COR-L47 (cell line): ENCODE measurements at places on chromosomes 5 and 9.

DNA sequence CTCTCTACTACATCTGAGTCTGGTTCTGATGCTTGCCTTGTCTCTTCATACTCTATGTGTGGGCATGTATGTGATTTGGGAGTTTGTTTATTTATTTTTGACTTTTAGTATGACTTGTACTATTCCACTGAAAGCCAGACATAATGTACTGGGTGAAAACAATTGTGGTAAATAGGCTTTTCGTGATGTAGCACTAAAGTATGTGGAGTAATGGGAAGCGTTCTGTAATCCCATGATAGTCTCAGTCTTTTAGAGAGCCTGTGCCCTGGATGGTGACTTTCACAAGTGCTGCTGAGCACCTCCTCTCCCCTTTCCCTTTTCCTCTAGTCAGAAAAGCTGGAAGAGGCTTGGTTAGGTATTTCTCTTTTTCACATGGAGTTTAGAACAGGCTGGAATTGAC is 85.8 kb upstream of the S1PR3 start:
- no peak for DNase-seq

- DNase-seq, result no peak
Observed at GRCh38 chr9:34311499-34312185, 17.4 kb downstream of the KIF24 start.

- no peak for DNase-seq
Observed at GRCh38 chr9:6944896-6945295, 187.1 kb downstream of the KDM4C start.

GRCh38 chr5:63070001-63070400 is 491.4 kb downstream of the LRRC70 start:
- no peak for DNase-seq

DNA sequence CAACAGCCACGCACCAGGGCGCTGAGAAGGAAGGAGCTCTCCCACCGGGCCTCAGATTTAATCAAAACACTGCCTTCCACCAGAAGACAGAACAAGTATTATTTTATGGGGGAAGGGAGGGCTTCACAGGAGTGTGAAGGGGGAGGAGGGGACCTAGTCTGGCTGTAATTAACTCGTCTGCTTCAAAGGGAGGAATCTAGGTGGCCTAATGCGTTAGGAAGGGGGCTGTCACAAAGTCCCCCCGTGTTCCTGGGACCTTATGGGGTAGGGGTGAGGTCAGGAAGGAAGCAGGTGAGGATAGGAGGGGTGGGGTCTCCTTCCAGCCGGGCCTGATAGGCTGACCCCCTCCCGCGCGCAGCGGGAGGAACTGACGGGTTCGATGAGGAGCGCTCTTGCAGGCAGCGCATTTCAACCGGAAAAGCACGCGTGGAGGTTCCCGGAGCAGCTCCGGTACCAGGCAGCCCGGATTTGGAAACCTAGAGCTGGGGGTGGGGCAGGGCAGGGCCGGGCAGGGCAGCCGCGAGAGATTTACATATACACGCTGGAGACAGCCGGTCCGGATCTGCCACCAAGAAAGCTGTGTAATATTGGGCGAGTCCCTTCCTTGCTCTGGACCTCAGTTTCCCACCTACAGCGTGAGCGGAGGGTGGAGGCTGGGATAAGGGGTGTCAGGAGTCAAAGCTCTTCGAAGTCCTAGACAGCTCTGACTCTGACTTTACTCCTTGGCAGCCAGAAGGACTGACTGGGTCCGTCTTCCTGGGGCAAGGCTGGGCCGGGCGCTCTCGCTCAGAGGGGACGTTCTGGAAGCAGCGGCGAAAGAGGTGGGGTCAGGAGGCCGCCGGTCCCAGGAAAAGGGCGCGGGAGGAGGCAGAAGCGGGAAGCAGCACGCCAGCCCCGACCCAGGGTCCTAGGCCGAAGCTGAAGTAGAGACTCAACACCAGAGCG is 1.8 kb downstream of the SHB start:
- peak; percentile 23 for DNase-seq

DNA sequence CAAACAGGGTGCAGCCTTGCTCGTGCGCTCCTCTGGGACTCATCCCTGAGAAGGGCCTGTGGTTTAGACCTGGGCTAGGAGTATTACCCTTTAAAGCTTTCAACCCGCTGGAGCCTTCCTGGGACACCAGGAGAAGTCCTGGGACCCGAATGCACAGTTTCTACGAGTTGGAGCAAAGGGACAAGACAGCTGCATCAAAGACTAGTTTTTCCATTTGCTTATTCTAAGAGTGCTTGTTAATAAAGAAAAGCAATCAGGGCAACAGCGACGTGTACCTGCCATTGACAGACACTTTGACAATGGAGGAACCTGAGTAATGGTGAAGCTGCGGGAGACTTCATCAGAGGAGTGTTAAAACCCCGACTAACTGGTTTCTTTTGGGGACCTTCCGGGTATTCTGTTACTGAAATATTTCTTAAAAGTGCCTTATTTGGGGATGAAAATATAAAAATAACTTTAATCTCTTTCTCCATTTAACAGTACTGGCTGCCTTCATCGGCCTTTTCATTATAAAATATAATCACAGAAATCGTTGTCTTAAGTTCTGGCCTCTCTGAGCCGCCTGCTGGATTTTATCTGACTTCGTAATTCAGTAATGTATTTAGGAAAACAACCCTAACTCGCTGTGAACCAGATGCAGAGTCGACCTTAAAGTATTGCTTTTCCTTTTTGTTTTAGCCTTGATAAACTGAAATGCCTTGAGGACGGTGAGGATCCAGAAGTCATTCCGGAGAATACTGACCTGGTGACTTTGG is 732 bp downstream of the SNAPC3 start:
- DNase-seq, result peak; percentile 27

- no peak for DNase-seq
Observed at GRCh38 chr9:92496396-92497176, 14.3 kb upstream of the ASPN start.

DNA sequence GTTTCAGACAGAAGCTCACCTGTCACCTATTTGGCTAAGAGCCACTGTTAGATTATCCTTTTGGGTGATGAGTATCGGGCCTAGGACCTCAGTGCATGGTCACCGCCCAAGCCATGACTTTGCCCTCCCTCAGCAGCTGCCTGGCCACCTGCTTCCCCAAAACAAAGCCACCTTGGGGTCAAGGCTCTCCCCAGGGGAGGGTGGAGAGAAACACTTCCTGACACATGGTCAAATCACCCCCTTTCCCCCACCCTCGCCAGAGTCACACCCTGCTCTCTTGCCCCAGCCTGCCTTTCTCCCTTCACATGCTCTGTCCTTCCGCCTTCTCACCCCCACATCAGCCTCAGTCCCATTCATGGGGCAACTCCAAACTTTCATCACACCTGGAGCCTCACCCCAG is 1.7 kb upstream of the HBEGF start:
- no peak for DNase-seq

DNA sequence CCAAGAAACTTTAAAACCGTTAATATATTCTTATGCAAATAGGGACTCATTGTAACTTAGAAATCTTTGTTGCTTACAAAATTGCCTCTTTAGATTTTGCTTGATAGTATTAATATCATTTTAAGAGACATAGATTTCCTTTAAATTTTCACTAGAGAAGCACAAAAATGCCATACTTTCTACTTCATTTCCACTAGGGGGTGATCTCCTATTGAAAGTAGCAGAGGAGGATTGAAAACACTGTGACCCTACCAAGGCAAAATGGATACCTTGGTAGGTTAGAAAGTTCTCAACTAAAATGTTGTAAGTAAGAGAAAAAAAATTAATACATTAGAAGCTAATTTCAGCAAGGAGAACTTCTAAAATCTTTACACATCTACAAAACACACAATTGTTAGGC is 204.9 kb downstream of the CHSY3 start:
- no peak for DNase-seq

DNA sequence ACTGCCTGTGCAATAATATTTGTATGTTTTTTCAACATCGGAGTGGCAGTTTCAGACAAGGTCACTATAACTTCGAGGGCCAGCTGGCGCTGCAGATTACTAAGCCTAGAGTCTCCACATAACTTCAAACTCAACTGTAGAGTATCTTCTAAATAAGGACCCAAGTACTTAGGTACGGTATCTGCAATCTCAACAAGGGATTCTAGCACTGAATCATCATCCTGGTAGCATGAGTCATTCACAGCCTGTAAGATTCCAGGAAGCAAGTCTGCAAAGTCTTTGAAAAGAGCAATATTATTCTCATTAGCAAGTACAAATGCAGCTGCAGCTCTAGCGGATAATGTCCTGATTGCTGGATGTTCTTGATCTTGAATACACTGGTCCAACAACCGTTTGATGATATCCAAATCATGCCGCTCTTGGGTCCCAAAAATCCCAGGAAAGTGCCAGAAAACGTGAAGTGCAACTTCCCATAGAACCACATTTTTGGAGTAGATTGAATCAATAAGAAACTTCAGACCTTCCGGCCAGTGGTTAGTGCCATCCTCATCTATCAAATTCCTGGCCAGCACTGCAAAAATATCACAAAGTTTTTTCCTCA is 654 bp downstream of the RANBP6 start:
- no peak for DNase-seq

DNA sequence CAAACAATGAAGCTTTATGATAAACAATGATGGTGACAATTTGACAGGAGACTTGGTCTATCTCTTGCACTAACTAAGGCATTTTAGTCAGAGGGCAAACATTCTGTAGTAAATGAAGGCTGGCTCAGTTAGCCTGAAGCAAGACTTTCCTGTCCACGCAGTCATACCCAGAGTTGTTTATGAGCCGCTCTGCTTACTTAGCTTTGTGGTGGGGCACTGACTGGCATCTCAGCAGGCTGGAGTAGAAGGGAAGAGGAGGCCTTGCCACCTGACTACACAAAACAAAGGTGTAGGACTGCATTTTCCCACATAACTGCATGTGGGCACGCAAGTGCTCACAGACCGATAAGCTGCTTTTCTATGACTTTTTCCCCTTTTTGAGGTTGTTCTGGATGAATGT is 133.7 kb upstream of the EPB41L4A start:
- no peak for DNase-seq

GRCh38 chr5:156378159-156378558 is 51.2 kb downstream of the SGCD start:
- no peak for DNase-seq

DNA sequence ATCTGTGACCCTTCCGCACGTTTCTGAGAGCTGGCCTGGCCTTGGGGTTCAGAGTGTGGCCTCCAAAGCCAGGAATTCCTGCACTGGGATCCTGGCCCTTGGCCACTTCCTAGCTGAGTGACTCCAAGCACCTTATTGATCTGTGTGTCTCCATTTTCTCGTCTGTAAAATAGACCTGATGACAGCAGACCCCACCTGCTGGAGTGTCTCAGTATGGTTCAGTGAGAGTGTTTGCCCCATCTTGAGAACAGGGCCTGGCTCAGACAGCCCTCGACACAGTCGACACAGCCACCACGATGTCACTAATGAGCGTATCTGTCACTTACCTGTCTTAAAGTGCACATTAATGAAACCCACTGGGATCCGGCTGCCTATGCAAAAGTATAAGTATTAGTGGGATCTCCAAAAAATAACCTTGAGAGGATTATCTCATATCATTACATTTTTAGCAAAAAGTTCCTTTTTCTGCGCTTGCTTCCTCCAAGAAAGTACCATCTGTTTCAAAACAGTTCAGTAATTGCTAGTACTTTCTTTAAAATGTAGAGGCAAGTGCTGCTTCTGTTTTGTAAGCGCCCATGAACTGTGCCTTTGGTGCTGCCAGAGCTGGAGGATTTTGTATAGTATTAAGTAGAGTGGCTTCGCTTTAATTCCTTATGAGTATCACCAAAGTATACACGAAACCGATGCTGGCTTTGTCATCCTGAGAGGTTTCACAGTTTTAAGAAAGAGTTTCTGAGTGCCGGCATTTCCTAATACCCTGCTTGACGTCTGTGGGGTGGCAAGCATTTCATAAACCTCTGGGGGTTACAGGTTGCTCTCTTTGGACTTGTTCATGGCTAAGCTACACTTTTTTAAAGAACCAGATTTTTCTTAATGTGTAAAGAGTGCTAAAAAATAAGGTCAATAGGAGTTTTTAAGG is 31.7 kb downstream of the UBE2QL1 start:
- DNase-seq, result no peak

- DNase-seq, result no peak
Observed at GRCh38 chr9:86718388-86719049, 228.8 kb downstream of the GAS1 start.

- no peak for DNase-seq
Observed at GRCh38 chr5:169020102-169020501, 280.8 kb downstream of the SLIT3 start.

DNA sequence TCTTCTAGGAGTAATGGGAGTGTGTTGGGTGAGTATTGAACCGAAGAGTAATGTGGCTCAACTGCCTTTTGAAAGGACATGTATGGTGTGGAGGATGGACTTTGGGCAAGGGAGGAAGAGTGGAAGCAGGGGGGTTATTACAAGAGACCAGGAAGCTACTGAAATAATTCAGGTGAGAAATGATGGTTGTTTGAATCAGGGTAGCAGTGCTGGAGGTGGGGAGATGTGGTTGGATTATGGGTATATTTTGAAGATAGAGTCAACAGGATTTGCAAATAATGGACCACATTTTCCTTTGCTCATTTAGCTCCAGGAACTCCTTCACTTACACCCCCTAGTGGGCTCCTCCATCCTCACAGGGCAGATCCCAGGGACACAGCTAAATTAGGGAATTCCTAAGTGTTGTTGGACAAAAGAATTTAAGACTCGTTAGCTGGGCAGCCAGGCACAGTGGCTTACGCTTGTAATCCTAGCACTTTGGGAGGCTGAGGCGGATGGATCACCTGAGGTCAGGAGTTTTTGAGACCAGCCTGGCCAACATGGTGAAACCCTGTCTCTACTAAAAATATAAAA is 1.2 kb upstream of the SLC4A9 start:
- DNase-seq, result peak; percentile 17

DNA sequence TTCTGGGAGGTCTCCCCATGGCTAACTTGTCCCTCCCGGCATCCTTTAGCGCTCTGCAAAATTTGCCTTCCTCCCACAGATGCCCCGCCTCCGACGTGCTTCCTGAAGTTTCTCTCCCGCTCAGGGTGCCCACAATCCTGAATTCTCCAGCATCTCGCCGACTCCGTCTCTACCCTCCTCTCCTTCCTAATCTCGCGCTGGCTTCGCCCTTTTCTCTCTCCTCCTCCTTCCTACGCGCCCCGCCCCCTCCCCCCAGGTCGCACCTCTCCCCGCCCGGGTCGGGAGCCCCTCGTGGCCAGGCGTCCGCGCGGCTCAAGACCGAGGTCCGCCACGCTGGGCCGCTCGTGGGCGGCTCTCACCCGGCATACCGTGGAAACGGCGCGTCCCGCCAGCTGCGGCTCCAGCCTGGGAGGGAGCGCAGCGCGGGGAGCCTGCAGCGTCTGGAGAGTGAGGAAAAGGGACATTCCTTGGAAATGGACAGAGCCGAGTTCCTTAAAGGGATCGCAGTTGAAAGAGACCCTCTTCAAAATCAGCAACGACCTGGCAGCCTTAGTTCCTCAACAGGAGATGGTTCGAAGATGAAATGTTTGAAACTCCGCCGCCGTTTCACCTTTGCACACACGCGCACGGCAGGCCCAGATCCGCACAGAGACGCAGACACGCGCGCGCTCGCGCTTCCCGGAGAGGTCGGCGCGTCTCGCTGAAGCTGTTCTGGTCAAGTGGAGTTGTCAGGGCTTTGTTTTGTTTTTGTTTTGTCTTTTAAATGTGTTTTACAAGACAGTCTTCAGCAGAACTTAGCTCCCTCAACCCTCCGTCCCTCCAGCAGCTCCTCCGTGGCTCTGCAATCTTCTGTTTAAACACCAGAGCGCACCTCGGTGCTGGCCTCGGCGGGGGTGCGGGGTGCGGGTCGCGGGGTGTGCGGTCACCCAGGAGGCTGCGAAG is 5.0 kb upstream of the IRX2 start:
- DNase-seq, result no peak
